Camera-type eye (tissue), 1 donor: ENCODE measurements at places on chromosomes 1 and 21. TPM values are rescaled to one million over a fixed set of nuclear protein-coding genes. Genes with fewer than 3 reads are reported as not detected.

The SLC41A1 gene
- 33.6 TPM for total RNA-seq

The AGRN gene
- 66.7 TPM for total RNA-seq

The TDRD5 gene
- 0.99 TPM for total RNA-seq

The ACKR1 gene
- 8.9 TPM for total RNA-seq

The HSF2BP gene
- 2.9 TPM for total RNA-seq
